ENCODE measurements at places on chromosomes 3 and 15.

GRCh38 chr3:177977381-177978158 is 558.7 kb upstream of the KCNMB2 start:
- DNase-seq, result no peak

- no peak for DNase-seq
Observed at GRCh38 chr3:122948408-122948807, 79.2 kb downstream of the SEMA5B start.

- no peak for DNase-seq
Observed at GRCh38 chr15:70508561-70509281, 254.6 kb downstream of the UACA start.

DNA sequence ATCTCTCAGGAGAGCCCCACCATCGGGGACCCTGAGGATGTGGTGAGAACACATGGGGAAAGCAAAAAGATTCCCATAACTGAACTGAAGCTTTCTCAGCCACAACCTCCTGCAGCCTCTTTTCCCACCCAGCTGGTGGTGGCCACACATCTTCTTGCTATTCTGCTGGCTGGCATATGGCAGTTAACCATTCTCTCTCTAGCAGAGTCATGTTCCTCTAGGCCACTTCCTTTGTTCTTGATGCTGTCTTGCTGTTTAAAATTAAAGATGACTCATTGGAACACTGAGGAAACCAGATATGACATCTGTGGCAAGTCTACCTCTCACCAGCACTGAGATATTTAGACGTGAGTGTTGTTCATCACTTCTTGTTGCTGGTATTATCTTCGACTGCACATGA is 180.3 kb upstream of the ROBO2 start:
- no peak for DNase-seq

DNA sequence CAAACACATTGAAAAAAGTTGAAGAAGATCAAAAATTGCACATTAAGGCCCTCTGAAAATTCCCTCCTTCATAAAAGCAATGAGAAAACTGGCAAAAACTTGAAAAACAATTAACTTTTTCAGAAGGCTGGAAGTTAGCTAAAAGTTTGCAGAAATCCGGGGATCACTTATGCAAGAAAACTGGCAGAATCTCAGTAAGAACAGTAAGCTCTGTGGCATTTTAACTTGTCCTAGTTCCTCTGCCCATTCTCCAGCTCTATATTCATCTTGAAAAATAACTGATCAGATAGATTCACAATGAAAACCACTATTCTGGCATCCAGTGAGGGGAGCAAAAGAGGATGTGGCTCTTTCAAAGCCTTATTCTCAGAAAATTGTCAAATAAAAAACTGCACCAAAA is 566.8 kb downstream of the NTRK3 start:
- DNase-seq, result no peak

DNA sequence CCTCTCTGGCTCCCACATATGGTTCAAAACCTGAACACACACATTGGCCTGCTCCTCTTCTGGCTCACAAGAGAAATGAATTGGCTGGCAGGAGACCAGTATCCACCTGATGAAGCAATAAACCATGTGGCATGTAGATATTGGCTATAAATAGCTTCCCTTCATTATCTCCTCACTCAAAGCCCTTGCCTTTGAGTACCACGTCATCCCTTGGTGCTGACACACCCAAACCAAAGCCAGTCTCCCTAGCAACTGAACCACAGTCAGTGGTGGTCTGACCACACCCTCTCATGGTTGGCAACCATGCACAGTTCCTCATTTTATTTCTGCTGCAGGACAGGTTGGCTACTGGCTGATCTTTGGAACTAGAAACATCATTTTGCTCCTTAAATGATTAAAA is 98.8 kb downstream of the ZNF621 start:
- no peak for DNase-seq

DNA sequence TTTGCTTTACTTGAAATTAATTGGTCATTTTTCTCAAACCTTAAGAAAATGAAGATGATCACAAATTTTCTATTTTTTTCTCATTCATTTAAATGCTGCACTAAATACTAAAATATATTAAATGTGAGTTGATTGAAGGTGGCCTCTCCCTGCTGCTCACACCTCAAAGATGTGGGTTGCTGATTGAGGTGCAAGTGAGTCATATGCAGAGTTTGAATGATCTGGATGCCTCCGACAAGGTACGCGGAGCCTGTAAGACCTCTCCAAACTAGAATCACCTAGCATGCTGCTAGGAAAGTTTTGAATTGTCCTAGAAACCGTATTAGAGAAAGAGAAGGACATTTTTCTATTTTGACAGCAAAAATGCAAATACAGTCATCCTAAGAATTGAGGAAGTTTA is 211.3 kb upstream of the FEZF2 start:
- DNase-seq, result no peak

Measured in stimulated activated CD4-positive, alpha-beta T cell treated with anti-CD3 and anti-CD28 coated beads, Interleukin-15, amount 100 ng/mL, for 1 hour (primary cell).